Left ventricle myocardium superior (tissue), 1 donor: ENCODE measurements at places on chromosomes 7 and 10.

- no peak for DNase-seq
These were observed 4.8 kb upstream of the ADD3 start for GRCh38 chr10:110002801-110003523.

- DNase-seq: no peak
These were observed 32.5 kb downstream of the CBX3 start for GRCh38 chr7:26233902-26234511.

- DNase-seq: no peak
These were observed 9.8 kb upstream of the FAS start for GRCh38 chr10:88980800-88981199.

DNA sequence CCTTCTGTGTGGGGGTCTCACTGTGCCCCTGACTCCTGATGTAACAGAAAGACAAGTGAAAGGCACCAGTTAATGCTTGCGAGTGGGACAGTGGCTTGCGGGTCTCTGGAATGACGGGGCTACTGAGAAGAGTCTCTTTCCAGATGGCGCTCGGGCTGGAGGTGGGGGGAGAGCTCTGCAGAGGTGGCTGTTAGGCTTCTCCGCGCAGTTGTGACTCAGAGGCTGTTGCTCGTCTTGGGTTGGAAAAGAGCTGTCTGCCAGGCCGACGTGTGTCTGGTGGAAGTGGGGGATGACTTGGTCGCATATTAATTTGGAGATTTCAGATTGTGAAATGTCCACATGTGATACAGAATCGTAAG, 27.9 kb upstream of the SH2B2 start:
- no peak for DNase-seq

DNA sequence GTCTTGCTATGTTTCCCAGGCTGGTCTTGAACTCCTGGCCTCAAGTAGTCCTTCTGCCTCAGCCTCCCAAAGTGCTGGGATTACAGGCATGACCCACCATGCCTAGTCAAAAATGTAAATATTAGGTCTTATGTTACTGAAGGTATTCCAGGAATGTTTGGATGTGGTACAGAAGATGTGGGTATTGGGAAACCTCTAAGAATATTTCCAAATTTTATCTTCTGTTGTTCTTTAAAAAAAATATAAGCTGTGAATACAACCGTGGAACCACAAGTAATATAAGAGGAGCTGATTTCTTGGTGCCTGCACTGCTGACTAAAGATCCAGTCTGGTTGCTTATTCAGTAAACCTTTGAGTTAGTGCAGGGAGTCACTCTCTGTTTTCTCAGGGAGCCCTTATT, 178.3 kb downstream of the AUTS2 start:
- no peak for DNase-seq

DNA sequence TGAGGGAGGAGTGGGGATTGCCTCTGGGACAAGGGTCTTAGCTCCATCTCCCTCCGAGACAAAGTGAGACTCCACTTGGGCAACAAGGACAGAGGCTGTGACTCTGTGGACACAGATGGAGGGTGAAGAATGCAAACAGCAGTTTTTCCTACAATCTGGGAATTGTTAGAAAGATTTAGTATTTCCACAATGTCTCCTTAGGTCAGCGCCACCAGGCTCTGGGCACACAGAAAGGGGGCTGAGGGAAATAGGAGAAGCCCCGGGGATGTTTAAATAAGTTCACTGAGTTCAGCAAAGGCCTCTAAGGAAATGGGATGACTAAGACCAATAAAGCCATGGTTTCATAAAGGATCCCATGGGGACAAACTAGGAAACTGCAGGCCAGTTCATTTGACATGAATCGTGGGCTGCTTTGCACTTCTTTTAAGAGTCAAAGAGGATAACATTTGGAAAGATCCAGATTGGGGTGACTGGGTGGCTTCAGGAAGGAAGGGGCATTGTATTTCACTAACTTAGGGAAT, 219.8 kb upstream of the GLI3 start:
- DNase-seq: no peak

DNA sequence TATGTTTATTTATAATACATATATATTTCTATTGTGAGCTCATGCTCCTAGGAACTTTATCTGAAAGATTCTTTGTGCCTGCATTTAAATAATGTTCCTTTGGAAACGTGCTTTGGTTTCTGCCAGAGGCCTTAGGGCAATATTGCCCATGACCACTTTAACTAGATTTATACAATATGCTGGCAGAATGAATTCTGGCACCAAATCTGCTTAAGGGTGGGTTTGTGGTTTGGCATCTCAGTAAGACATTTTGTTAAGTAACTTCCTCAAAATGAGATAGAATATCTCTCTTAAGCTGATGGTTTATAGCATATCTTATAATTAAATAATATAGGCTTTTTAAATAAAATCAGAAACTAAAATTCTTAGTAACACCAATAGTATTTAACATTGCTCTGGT, 252.9 kb downstream of the RNLS start:
- no peak for DNase-seq

GRCh38 chr7:157010588-157011332, at the start of gene MNX1:
Gene MNX1 (minus strand): TSS chr7:157010663. CDS start chr7:157010350, 313 bp downstream.
- DNase-seq: peak; percentile 80

DNA sequence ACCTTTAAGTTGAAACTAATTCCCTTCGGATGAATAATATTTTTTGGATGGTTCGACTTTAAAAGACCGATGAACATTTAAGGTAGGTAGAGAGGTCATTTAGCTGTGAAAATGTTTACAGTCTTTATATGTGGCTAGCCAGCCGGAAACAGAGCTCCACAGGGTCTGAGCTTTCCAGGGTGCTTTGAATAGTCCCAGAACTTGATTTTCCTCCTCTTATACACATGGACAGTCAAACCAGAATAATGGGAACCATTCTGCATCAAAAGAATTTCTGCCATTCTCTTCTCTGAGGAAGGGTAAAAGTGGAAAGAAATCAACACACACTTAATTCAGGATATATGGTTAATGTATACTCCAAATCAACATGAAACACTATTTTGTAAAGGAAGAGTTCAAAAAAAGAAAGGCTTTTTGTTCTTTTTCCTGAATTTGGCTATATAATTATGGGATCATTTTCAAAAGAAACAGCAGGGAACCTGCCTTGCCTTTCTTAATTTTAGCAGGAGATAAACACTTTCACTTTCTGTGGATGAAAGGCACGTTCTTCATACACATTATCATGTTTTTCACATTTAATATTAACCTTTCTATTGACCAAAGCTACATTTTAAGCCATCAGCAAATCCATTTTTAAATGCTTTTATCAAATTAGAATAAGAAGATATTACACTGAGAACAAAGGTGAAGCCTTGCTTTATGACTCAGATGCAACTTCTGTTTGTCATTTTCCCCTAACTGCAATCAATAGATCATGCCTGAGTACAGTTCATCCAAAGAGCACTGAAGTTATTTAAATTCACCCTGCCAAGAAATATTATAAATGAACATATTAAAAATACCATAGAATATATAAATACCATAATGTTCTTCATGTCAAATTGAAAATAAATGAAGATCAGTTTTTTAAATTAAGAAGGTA, 307.3 kb downstream of the THSD7A start:
- no peak for DNase-seq

DNA sequence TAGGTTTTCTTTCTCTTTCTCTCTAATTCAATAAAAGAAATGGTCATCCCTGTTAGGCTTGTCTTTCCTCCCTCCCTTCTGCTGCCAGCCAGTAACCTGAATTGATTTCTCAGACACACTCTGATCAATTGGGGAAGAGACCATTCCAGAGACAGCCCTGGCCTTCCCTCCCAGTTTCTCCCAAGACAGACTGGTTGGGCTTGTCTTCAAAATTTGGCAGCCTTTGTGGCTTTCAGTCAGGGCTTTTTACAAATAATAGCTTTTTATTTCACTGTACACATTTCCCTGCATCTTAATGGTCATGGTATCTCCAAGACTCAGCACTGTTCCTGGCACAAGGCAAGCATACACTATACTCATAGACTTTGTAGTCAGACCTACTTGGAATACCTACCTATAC, 33.9 kb downstream of the BCAP29 start:
- no peak for DNase-seq
